ENCODE measurements at places on chromosomes 3 and 15.

- DNase-seq = no peak
Measured at GRCh38 chr15:80471881-80472280, 67.7 kb downstream of the ARNT2 start.

- no peak for DNase-seq
Measured at GRCh38 chr3:186166491-186167288, 57.8 kb upstream of the ETV5 start.

- no peak for DNase-seq
Measured at GRCh38 chr15:81555346-81555745, 181.3 kb upstream of the TMC3 start.

GRCh38 chr15:58357529-58358476, 74.0 kb upstream of the LIPC start:
- DNase-seq = no peak

DNA sequence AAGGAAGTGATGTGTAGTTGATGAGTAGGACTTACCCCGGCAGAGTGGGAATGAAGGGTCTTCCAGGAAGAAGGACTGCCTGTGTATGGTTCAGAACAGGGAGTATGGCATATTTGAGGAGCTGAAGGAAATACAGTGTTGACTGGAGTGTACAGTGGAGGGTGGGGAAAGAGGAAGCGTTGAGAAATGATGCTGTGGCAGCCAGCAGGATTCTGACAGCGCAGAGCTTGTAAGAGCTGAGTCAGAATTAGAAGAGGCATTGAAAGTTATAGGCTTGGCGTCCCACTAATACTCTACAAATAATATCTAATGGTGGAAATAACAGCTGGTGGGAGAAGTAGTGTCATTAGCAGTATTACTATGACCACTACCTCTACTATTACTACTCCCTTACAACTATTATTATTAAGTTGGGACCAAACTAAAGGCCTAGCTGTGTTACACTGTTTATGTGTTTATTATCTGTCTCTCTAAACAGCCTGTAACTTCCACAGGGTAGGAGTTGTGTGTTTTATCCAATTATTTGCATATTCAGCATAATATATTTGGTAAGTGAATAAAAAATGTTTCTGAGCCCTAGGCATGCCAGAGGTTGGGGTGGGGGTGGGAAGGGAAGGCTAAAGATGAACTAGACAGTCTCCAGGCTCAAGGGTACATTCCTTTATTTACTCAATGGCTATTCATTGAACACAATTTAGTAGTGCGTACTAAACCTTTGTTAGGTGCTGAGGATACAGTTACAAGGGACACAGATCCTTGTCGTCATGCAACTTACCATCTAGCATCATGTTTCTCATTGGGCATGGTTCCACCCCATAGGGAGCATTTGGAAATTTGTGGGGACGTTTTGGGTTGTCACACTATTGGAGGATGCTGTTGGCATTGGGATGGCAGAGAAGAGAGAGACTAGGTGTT, 428.8 kb upstream of the ONECUT1 start:
- no peak for DNase-seq

DNA sequence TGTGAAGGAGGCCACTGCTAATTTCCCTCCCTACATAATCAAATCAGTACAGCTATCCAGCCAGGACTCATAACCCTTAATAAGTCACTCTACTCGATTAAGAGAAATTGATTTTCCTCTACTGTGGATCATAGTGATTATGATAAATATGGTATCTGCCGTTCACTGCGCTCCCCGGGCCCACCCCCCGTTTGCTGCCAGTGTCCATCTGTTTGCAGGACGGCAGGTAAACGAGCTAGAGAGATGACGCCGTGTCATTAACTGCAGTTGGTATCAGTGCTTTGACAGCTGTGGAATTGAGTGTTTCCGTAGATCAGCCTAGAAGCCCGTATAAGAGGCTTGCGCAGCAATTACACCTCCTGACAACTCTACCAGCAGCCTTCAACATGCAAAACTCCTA, 94.9 kb downstream of the ROBO2 start:
- DNase-seq = no peak

- DNase-seq = no peak
Measured at GRCh38 chr3:69326855-69327300, 59.0 kb downstream of the FRMD4B start.

Measured in neuronal stem cell (in vitro differentiated cells).